Activated CD8-positive, alpha-beta memory T cell treated with anti-CD3 and anti-CD28 coated beads for 1 hour (primary cell): ENCODE measurements at places on chromosomes 2 and 18.

- DNase-seq: no peak
Measured at GRCh38 chr2:41735476-41735875, 312.3 kb upstream of the PKDCC start.

DNA sequence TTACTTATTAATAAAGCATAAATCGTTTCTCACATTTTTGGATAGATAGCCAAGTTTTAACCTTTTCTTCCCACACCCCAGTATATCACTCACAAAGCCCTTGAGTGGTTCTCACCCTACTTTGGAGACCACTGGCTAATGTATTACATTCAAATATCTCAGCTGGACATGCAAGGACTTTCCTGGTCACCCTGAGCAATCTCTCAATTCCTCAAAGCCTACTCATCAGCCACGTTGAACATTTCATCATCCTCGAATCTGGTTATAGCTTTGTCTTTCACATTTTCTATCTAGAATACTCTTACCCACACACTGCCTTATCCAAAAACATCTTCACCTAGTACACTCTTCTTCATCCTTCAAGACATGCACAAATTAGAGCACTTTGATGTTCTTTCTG lies 71.1 kb upstream of the MAPRE2 start:
- DNase-seq: no peak

DNA sequence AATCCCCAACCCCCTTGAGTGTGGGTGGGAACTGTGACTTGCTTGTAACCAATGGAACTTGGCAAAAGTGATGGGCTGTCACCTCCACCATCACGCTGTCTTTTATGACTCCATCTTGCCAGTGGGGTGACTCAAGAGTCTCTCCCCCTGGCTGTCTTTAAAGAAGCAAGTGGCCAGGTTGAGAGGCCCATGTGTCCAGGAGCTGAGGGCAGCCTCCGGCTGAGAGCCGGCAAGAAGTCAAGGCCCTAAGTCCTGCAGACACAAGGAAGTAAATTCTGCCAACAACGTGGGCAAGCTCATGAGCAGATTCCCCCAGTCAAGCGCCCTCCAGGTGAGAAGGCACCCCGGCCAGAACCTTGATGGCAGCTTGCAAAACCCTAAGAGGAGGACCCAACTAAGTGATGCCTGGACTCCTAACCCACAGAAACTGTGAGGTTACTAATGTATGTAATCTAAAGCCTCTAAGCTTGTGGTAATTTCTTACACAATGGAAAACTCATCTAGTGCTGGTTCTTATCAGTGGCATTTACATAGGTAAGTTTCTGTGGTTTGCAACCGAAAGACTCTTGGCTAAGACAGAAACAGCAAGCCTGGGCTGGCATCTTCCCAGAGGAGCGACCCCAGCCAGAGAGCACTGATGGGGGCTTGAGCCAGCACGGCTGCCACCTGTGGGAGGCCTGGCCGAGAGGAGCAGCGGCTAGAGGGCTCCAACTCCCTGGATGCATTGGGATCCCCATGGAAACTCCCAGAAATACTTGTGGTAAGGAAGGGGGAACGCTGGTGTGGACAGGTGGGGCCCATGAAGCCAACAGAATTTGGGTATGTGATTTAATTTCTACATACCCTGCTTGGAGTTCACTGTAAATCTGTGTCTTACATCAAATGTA lies 49.3 kb downstream of the CIB4 start:
- no peak for DNase-seq

- DNase-seq: no peak
Measured at GRCh38 chr2:241980193-241980592, 110.7 kb downstream of the RTP5 start.

DNA sequence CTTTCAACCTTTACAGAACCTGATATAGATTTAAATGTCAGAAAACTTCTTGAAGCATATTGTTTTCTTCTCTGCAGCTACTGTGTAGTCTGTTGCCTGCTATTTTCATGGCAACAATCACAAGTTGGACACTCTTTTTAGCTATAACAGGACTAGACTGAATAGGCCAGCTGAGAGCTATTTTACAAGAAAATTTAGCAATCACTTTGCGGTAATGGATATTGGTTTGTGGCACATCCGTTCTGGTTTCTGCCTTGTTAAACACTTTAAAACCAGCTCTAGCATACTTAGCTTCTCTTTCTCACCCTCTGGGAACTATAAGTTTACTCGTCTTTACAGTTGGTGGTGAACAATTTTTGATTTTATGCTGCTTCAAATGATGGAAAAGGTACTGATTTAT lies 125.7 kb downstream of the MAP2 start:
- DNase-seq: no peak

DNA sequence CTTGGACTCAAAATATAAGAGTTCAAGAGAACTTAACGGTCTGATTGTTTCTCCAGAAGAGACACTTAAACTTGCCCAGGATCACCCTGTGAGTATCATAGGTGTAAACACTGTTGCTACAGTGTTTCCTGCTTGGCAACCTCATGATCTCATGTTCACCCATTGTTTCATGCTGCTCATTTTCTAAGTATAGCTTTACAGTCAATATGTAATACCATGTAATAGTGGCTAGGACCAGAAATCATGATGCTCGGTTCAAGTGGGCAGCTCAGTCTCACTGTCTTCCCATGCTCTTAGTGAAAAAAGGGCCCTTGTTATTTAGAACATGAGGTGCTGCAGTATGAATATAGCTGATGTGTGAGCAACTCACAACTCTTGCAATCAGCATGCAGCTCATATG lies 157.5 kb downstream of the CERS6 start:
- DNase-seq: no peak

GRCh38 chr2:77434880-77435279 lies 87.3 kb downstream of the LRRTM4 start:
- DNase-seq: no peak
